ENCODE measurements at places on chromosomes 7 and 10.
A peak's percentile ranks its signal among the peaks of the same experiment; 100 is the strongest.

GRCh38 chr10:130190055-130190736, 54.0 kb downstream of the GLRX3 start:
- peak; percentile 97 for DNase-seq

DNA sequence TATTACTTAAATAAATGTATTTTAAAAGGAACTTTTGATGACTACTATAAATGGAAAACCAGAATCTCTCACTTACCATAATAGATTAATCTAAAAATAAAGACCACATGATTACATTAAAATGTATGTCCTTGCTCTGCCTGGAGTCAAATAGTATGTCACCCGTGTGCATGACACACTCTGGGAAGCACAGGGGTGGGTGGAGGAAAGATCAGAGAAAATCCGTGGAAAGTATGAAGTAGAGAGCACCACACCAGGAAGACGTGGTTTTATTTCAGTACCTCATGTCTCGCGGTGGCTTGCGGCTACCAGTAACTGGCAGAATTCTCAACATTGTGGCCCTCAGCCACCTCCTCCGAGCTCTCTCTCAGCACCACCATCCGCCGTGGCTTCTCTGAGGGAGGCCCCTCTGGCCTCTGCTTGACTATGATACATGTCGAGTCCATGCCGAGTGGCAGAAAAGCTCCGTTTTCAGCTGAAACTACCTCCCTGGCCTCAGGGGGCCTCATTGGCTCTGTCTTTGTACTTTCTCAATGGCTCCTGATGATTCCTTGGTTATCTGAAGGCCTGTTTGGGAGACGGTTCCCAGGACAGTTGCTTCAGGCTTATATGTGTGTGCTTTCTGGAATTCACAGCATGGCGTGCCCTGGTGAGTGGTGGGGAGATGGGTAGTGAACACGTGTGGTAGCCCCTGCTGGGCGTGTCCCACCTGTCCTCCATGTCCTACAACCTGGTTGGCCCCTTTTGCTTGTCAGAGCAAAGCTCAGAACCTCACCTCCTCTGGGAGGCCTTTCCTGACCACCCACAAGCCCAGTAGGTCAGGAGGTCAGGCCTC, 49.8 kb downstream of the LHPP start:
- DNase-seq, result no peak

GRCh38 chr10:17122052-17122451, 7.6 kb downstream of the CUBN start:
- no peak for DNase-seq

GRCh38 chr10:77675347-77675746, 37.7 kb upstream of the KCNMA1 start:
- no peak for DNase-seq

DNA sequence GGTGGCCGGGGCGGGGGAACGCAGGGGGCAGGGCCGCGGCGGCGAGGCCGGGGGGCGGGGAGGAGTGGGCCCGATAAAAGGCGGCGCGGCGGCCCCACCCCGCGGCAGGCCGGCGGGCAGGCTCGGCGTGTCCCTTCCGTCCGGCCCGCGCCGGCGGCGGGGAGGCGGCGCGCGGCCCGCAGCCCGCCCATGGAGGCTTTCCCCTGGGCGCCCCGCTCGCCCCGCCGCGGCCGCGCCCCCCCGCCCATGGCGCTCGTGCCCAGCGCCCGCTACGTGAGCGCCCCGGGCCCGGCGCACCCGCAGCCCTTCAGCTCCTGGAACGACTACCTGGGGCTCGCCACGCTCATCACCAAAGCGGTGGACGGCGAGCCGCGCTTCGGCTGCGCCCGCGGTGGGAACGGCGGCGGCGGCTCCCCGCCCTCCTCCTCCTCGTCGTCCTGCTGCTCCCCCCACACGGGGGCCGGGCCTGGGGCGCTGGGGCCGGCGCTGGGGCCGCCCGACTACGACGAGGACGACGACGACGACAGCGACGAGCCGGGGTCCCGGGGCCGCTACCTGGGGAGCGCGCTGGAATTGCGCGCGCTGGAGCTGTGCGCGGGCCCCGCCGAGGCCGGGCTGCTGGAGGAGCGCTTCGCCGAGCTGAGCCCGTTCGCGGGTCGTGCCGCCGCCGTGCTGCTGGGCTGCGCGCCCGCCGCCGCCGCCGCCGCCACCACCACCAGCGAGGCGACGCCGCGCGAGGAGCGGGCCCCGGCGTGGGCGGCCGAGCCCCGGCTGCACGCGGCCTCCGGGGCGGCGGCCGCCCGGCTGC, at the start of gene NANOS1:
Gene NANOS1, plus strand, starts transcription at position 102 of the 808 bp plus-strand sequence. Its CDS starts 88 bp downstream, at position 190.
- DNase-seq, result peak; percentile 74

- DNase-seq, result peak; percentile 64
These were observed 44.1 kb upstream of the CNPY1 start for GRCh38 chr7:155590215-155591018.
